Activated CD8-positive, alpha-beta T cell treated with anti-CD3 and anti-CD28 coated beads, Interleukin-2, amount 10 ng/mL, durations not matched to agents 7 days and 5 days (primary cell): ENCODE measurements at places on chromosomes 7 and 10. TPM values are rescaled to one million over a fixed set of nuclear protein-coding genes. Genes with fewer than 3 reads are reported as not detected.

GRCh38 chr7:42624471-42624870, 287.4 kb downstream of the C7orf25 start:
- H3K27ac ChIP-seq: no peak overlapping the region
- no peaks in the 10 kb centered on the region for H3K27me3 ChIP-seq
- no peak overlapping the region for H3K4me3 ChIP-seq
- no peaks in the 10 kb centered on the region for H3K36me3 ChIP-seq
- H3K4me1 ChIP-seq: no peaks in the 10 kb centered on the region
- DNase-seq: no peak

DNA sequence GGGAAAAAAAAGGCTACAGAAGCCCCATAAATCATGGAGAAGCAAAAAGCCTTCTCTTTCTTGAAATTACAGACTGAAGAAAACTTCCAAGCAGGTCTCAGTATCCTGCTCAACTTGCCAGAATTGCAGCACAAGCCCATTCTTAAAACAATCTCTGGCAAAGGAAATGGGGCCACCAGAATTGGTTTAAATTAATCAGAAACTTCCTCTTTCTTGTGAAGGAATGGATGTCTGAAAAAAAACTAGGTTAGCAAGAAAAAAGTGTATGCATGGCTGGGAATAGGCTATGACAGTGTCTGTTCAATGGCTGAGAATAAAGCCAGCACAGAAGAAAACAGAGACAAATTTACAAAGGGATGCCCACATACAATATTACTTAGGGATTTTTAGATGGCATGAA, 59.1 kb downstream of the TFEC start:
- no peaks in the 10 kb centered on the region for H3K36me3 ChIP-seq
- no peaks in the 10 kb centered on the region for H3K4me1 ChIP-seq
- no peak overlapping the region for H3K27ac ChIP-seq

DNA sequence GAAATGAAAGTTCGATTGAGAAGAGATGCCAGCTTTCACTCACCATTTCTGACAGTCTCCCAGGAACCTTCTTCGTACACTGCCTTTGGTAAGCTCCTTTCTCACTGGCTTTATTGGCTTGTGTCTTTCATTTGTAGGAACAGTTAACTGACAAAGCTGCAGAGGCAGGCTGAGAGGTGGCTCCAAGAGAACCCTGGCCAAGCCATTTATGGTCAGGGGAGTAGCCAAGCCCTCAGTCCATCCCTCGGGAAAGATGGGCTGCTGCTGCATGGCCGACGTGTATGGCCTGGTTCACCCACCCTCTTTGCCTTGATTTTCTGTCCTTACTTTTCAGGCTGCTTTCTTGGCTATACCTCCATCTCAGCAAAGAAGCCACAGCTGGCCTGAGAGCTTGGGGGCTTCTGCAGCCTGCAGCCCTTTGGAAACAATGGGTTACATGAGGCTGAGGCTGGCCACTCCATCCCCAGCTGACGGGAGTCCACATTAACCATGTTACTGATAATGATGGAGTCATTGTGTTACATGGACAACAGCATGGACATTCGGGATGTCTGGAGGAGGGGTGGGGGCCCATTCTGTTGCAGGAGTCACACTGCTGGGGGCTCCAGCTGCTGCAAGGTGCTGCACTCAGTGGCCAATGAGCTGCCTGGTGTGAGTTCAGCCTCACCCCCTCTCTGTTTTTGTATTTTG, at the start of gene OPALIN:
Gene OPALIN, minus strand, starts transcription at position 152 of the 690 bp plus-strand sequence. Its CDS starts 106 bp downstream, at position 46.
- H3K4me3 ChIP-seq: no peak within 1 kb of the TSS
- H3K36me3 ChIP-seq: no peaks in the 10 kb centered on the region
- DNase-seq: no peak
- peaks cover 3% of the 10 kb centered on the region for H3K27me3 ChIP-seq
- no peaks in the 10 kb centered on the region for H3K4me1 ChIP-seq

DNA sequence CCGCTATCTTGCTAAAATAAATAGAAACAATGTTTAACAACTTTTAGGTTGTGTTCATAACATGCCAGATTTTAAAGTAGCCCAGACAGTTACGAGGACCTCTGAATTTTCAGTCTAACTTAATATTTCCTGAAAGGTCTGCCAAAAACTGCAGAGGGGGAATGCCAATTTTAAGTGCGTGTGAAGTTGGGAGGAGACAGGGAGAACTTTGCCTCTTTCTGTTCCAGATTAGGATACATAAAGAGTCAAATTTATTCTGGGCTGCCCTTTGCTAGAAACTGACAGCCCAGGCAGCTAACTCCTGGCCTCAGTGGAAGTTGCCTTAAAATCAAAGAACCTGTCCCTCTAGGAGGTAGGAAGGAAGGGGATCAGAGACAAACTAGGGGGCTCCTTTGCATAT, 52.3 kb upstream of the PIP4K2A start:
- H3K4me1 ChIP-seq: no peaks in the 10 kb centered on the region
- H3K27ac ChIP-seq: no peak overlapping the region
- DNase-seq: no peak
- H3K4me3 ChIP-seq: no peak overlapping the region
- H3K36me3 ChIP-seq: no peaks in the 10 kb centered on the region

DNA sequence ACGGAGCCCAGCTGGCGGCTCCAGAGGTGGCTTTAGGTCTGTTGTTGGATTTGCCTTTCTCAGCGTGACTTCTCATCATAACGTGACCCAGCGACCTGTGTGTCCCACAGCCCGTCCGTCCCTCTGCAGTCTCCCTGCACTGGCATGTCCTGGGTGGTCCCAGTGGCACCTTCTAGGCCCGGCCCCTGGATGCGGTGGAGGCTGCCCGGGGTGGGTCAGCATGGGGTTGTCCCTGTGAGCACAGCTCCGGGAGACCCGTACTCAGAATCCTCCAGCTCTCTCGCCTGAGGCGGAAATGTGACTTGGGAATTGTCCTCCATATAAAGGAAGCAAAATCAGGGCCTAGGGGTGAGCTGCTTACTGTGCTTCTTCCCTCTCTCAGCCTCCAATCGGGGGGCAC, 25.6 kb upstream of the AP5Z1 start:
- H3K27me3 ChIP-seq: no peaks in the 10 kb centered on the region
- H3K4me1 ChIP-seq: peaks cover 48% of the 10 kb centered on the region
- peaks cover 24% of the 10 kb centered on the region for H3K36me3 ChIP-seq
- H3K27ac ChIP-seq: no peak overlapping the region

FEZF1 gene
- total RNA-seq: not detected

PILRA gene
- 8.1 TPM for total RNA-seq

PTCD1 gene
- 13.4 TPM for total RNA-seq

NRF1 gene
- total RNA-seq: 28.1 TPM
